ENCODE measurements at places on chromosomes 4 and X.

GRCh38 chrX:34653811-34654210 lies 3.3 kb downstream of the TMEM47 start:
- no peak for DNase-seq

DNA sequence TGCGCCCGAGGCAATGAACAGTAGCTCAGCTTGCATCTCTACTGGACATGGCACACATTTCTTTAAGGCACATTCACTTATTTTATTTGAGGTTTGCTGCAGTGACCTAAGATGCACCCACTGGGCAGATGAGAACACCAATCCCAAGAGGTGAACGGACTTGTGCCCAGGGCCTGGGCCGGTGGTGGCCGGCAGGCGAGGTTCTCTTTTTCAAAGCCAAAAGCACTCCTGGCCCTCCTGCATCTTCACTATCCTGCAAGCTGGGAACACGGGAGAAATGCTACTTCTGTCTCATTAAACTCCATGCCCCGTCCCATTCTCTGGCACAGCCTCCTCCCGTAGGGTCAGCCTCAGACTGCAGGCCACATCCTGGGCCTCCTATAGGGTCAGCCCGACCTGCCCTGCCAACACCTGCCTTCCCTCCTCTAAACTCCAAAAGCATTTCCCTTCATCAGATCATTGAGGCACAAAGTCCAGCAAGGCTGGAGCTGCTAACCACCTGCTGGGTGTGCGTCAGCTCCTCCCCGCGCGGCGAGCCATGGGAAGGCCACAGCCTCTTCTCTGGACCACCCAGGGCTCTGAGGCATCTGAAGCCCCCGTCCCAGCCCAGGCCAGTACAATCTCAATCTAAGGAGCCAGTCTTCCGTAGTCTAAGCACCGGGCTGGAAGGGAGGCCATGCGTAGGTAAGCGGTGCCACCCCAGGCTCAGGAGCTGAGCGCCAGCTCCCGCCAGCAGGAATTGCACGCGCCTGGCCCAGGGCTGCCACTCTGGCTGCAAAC lies 166.1 kb downstream of the AFAP1 start:
- no peak for DNase-seq

DNA sequence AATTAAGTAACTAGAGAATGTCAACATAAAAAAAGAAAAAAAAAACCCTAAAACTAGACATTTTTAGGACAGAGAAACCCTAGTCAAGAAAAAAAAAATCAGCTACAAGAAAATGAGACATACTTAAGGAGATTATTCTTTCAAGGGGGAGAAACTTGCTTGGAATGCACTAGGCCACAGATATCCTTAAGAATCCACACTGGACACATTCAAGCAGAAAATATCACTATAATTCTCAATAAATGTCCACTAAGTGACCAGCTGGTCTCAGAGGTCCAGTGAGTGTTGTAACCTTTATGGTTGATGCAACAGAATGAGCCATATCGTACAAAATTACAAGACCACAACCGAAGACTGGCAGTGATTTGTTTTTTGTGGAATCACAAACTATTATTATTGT lies 15.6 kb upstream of the IBSP start:
- no peak for DNase-seq

DNA sequence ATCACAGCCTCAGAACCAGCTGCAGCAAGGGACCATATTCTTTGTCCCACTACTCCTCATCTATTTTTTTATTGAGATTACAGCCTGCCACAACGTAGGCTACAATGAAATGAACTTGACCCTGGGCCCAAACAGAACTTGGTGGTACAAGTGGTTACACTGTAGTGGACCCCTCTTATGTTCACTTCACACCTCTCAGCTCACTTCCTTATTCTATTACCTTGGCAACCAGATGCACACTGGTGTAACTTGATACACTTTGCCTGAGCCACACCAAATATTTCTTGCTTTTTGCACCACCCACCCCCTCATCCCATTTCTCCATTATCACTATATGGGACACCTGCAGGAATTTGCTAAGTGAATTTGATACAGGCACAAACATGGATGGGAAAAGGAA lies 105.8 kb downstream of the CXCL13 start:
- DNase-seq, result no peak

DNA sequence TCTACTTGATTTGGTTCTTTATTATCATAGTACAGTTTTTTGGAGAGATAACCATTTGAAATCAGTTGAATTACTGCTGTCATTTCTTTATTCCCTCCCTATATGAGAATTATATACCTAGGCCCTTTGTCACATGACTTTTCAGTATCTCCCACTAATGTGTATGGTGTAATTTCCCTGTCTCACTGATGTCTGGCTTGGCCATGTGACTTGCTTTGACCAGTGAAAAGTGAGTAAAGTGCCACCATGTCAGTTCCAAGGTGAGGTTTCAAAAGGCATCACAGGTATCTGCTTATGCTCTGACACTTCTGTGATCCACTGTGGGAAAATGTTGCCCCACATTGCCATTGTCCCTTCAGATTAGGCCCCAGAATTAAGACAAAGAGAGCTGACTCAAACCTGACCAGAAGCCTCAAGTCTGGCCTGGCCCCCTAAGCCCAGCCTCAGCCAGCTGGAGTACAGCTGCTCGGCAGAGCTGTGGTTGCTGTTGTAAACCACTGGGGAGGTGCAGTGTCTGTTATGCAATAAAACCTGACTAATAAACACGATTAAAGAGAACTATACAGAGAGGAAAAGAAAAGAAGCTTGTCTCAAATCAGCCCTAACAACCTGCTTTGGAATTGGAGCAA lies 27.5 kb downstream of the SETD7 start:
- DNase-seq, result no peak

GRCh38 chrX:33190016-33190415 lies 21.3 kb downstream of the DMD start:
- no peak for DNase-seq

DNA sequence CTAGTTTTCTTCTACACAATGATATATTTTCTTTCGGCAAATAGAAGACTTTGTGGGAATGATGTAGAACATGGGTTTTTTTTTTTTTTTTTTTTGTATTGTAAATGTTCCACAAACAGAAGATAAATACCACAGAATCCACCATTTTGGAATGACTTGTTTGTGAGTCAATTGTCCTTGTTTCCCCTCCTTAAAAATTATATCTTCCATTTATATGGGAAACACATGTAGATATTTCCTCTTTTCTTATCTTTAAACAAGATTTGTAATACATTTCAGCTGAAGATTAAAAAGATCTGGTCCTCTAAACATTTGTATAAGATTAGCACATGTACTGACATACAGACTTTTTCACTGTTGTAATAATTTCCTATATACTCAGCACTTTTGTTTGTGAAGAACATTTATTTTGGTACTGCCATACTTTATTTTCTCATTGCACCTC lies 304.6 kb downstream of the SPRY1 start:
- DNase-seq, result no peak
